ENCODE measurements at places on chromosomes 12 and 14.

DNA sequence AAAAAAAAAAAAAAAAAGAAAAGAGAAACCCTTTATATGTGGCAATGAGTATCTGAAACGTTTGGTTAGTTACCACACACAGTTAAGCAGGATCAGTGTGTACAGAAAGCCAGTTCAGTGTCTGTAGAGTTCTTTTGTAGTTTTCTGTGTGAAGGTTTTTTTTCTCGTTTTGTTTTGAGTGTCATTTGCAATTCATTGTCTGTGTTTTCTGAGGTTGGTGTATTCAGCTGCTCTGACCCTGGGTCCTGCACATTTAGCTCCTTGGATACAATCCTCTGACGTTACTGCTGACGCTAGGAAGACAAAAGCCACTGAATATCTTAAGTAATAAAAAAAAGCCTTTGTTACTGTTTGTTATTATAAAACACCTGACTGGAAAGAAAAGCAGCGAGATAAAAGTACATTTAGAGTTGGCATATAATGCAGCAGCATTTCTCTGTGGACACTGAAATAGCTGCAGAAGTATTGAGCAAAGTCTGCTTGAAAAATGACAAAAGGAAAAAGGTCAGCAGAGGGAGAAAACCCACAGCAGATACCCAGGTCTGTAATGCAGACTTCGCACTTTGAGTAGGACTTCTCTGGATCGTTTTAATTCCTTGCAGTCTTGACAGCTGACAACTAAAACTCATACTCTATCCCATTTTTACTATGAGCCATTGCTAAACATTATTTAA lies 89.0 kb downstream of the POLR3B start:
- DNase-seq, result no peak

GRCh38 chr14:73260574-73260973 lies 23.3 kb downstream of the PAPLN start:
- DNase-seq, result no peak

GRCh38 chr14:28966416-28967233 lies 200.0 kb downstream of the FOXG1 start:
- DNase-seq, result no peak

DNA sequence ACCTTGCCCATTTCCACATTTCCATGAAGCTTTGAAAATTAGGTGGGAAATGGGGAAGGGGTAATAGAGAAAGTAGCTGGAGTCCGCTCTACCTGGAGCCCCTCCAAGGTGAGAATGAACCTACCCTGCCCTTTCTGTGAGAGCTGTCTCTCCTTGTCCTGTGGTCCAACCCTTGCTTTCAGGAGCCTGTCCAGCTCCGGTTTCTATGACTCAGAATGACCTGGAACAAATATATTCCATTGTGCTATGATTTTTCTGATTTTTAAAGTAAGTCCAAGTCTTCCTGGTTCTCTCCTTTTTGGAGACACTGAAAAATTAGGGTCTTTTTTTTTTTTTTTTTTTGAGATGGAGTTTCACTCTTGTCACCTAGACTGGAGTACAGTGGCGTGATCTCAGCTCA lies 89.1 kb upstream of the VASH1 start:
- DNase-seq, result no peak

- DNase-seq, result peak; percentile 72
These were observed 27.0 kb upstream of the PTHLH start for GRCh38 chr12:27999521-27999920.

DNA sequence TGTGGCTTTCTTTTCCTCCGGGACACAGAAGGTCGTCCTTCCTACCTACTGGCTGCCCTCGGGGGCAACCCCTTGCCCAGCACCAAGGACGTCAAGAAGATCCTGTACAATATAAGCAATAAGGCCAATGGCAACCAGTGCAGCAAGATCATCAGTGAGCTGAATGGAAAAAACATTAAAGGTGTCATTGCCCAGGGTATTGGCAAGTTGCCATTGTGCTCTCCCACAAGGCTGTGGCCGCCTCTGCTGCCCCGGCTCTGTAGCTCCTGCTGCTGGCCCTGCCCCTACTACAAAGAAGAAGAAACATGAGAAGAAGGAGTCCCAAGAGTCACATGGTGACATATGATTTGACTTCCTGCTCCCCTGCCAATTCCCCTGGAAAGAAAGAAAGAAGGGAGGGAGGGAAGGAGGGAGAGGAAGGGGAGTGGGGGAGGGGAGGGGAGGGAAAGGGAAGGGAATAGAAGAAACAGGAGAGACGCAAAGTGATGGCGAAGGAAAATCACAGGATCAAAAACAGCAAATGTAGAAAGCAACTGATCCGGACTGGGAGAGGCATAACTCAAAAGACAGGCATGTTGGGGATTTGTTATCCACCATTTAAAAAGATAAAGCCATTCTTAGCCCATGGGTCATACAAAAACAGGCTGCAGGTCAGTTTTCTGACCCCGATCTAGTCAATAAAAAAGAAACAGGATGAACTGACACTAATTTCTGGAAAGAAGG lies 61.3 kb upstream of the RESF1 start:
- peak; percentile 79 for DNase-seq

GRCh38 chr12:89393551-89394121 lies 41.3 kb upstream of the DUSP6 start:
- DNase-seq, result no peak

- DNase-seq, result no peak
These were observed 23.6 kb downstream of the RFLNA start for GRCh38 chr12:124318278-124319020.

DNA sequence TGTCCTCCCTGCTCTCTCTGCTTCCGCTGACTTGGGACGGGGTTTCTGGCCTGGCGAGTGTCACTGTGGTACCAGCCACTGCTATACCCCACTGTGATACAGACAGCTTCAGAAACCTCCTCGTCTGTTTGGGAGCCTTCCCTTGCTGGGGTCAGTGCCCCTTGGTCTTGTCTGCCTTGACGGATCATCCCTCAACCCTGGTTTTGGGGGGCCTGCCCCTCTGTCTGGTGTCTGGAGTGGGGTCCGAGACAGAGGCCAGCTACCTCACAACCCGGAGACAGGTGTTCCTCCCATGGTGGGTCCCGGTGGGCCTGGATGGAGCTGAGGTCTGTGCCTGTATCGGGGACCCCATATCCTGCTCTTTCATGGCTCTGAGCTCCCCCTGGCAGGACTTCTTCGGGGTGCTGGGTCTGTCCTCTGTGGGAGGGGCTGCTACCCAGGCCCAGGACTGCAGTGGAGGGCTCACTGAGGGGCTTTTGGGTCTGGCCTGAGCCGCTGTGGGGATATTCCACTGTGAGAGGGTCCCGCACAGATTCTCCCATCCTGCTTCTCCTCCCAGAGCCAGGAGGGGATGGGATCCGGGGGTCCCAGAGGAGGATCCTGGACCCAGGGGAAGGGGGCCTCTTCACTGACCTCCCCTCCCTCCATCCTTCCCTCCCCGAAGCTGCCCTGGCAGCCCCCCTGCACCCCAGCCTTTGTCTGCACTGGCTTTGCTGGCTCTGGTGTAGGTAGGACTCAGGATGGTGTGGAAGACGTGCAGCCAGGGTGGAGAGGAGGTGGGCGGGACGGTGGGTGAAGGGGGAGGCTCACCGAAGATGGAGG lies 365.5 kb downstream of the TMEM121 start:
- DNase-seq, result no peak

DNA sequence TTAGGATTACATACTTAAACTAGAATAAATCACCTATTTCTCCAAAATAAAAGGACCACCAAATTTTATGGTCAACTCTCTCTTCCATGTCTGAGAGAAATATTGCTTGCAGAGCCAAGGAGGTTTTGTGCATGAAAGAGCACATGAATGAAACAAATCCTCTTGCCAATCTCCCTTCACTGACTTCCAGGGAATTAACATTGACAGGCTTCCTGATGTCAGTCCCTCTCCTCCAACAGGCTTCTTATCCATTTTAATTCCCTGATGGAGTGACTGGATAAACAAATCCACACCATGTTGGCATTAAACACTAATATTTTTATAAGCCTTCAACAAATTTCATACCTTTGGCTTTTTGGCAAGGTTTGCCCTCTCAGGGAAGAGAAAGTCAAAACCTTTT lies 45.3 kb upstream of the CNTN1 start:
- DNase-seq, result no peak

GRCh38 chr14:79511146-79511545 lies 700.2 kb downstream of the DIO2 start:
- no peak for DNase-seq

GRCh38 chr14:103031956-103032355 lies 25.4 kb downstream of the CDC42BPB start:
- no peak for DNase-seq

- DNase-seq, result peak; percentile 83
These were observed 84.1 kb downstream of the BCAT1 start for GRCh38 chr12:24864796-24865125.

GRCh38 chr14:104171029-104171697 lies 32.8 kb downstream of the KIF26A start:
- DNase-seq, result no peak

- DNase-seq, result no peak
These were observed 19.0 kb downstream of the PTPN21 start for GRCh38 chr14:88535813-88536212.

DNA sequence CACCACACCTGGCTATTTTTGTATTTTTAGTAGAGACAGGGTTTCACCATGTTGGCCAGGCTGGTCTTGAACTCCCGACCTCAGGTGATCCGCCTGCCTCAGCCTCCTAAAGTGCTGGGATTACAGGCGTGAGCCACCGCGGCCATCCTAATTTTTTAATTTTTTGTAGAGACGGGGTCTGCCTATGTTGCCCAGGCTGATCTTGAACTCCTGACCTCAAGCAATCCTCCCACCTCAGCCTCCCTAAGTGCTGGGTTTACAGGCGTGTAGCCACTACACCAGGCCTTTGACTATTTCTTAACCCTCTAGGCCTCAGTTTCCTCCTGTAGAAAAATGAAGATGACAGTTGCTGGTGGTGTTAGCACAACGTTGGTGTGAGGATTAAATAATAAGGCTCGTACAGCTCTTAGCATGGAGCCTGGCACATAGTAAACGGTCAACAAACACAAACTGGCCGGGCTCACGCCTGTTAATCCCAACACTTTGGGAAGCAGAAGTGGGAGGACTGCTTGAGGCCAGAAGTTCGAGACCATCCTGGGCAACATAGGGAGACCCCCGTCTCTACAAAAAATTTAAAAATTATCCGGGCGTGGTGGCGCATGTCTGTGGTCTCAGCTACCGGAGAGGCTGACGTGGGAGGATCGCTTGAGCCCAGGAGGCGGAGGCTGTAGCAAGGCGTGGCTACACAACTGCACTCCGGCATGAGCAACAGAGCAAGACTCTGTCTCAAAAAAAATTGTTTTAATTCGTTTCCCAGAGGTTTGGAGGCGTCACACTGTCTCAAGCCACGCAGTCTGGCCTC lies 979 bp downstream of the DDX54 start:
- DNase-seq, result no peak

- no peak for DNase-seq
These were observed 13.5 kb downstream of the TCL1A start for GRCh38 chr14:95700221-95700976.

Measured in M059J (cell line).